ENCODE measurements at places on chromosomes 11 and 22.

DNA sequence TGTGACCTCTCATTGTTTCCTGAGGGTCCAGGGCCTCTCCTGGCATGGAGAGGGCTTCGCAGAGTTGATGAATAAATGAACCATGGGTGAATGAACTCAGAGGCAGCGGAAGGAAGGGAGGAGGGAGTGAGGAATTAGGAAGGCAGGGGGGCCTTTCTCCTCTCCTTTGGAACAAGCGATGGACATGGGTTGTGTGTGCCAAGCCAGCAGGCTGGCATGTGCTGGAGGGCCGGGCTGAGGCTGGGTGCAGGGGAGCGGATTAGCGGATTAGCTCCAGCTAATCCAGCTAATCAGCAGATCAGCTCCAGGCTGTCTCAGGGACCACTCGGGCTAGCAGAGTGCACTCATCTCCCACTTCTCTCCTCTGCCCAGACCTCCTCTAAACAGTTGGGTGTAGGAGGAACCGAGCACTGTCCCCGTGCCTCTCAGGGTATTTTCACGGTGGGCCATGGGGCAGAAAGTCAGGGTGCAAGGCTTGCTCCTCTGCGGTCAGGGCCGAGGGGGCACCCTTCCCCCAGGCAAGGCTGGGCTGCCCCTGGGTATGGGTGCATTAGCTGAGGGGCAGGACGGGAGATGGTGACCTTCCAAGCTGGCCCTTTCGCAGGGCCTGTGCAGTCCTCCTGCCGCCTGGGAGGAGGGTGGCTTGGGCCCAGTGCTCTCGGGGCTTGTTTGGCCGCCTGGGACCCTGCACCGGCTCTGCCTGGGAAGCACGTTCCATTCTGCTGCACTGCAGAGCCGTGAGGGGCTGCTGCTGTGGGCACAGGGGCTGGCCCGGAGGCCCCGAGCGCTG lies 120.3 kb upstream of the B3GAT1 start:
- no peak for DNase-seq

GRCh38 chr11:15629690-15630321 lies 515.1 kb downstream of the INSC start:
- DNase-seq: no peak

- no peak for DNase-seq
Observed at GRCh38 chr11:120338107-120338933, 2.1 kb downstream of the ARHGEF12 start.

DNA sequence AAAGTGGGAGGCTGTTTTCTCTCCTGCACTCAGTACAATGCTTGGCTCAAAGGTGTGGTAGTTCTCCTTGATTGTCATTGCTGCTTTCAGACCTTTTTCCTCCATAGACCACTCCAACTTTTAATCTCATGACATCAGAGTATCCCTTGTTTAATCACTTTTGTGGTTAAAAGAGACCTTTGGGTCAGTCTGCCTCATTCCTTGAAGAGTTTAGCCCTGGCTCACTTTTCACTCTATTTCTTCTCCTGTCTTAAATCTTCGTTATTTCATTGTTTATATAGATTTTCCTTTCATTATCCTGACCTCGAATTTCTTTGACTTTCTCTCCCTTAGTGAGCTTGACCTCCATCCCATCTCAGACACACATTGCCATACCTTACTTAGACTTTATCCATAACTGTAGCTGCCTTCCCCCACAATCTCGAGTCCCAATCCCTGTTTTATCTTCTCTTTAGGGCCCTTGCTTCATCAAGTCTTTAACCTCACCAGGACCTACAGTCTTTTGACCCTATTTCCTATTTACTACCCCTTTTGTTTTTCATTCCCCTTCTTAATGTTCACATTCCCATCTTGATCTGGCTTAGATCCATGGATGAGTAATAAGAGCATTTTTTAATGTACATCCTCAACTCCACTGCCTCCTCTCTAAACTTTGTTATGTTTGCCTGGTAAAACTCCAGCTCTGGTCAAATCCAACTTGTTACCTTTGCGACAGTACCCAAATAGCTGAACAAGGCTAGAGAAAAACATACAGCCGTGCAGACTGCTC lies 9.5 kb downstream of the ATXN10 start:
- no peak for DNase-seq

DNA sequence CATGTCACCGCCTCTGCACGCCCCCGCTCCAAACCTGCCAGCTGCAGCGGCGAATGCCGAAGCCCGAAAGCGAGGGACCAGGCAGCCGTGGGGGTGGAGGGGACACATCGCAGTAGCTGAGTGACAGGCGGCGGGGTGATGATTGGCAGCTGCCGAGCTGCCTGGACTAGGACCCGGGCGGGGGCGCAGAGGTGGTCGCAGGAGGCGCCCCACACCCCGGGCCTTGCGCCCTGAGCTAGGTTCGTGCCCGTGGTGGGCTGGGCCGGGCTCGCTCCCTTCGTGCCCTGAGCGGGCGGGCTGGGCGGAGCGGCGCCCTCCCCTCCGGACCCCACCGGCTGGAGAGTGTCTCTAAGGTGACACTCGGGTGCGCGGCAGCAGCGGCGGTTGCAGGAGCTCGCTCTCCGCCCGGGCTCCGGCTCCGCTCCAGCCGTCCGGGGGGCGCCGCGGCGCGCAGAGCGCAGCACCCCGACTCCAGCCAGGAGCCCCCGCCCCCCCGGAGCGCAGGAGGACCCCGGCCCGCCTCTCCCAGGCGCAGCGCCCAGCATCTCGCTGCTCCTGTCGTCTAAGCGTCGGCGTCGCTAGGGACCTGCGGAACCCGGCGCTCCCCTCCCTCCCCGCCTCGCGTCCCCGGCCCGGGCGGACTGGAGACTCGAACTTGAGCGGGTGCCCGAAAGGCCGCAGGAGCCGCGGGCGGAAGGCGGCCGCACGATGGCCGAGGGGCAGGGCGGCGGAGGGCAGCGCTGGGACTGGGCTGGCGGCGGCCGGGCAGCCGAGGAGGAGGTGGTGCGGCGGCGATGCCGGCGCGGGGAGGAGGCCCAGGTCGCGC lies 14.5 kb upstream of the DGKZ start:
- peak; percentile 70 for DNase-seq

DNA sequence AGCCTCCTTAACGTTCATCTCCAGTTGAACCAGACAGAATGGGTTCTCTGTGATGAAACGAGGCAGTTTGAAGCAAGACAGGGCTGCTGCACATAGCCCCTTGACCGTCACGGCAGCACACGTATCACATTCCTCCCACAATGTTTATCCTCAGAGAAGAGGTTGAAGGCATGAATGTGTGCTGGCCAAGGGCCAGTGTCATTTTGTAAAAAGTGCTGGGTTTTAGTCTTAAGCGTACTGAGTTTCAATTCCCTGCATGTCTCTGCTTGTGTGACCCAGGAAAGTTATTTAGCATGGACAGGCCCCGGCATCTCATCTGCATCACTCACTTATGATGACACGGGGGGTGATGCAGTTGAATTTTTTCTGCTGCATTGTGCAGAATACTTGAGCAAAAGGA lies 31.6 kb downstream of the TTC12 start:
- DNase-seq: no peak

GRCh38 chr11:107252429-107253161 lies 205.0 kb downstream of the CWF19L2 start:
- DNase-seq: no peak

- no peak for DNase-seq
Observed at GRCh38 chr22:46513908-46514550, 23.4 kb downstream of the CELSR1 start.

DNA sequence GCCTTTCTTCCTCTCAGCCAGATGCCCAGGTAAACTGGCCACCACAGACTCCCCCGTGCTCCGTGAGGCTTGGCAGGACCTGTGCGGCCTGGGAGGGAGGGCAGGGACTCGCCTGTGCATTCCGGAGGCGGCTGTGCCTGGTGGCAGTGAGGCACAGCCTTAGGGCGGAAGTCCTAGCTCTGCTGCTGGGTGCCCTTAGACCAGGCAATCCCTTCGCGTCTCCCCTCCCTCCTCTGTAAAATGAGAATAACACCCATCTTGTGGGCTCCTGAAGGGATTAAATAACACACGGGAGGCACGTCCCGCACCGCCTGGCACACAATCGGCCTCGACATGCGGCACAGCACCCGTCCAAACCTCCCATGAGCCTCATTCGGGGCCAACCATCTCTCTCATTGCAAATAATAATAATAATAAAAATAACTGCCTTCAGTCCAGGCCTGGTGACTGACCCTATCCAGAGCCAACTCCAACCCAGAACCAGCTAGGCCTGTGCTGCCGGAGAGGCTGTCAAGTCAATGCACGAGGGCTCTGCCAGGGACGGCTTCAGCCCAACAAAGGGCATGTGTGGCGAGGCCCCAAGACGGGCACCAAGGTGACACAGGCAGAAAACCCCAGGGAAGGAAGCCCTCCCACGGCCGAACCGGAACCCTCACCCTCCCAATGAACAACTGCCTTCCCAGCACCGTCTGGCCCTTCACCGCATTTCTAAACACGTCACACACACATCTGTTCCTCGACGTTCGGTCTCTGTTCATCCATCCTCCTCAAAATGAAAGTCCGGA lies 8.2 kb downstream of the LTO1 start:
- no peak for DNase-seq

GRCh38 chr22:28068826-28069225 lies 149.8 kb upstream of the PITPNB start:
- no peak for DNase-seq

GRCh38 chr22:44191036-44191454 lies 10.3 kb downstream of the PARVG start:
- DNase-seq: no peak

DNA sequence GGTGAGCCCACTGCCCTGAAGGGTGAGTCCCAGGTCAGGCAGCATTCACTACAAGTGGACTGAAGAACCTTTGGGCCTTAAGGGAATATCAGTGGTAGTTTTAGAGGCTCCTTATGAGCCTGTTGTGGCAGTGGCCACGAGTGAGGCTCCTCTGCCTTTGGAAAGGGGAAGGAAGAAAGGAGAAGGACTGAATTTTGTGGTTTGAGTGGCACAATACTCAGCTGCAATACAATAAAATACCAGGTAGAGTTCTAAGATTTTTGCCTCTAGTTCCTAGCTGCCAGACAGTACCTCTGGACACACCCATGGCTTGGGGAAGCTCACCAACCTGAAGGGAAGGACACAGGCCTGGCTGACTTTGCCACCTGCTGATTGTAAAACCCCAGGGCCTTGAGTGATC lies 260.9 kb downstream of the DYNC2H1 start:
- DNase-seq: no peak

- no peak for DNase-seq
Observed at GRCh38 chr11:122832721-122833470, 5.4 kb upstream of the CRTAM start.

GRCh38 chr22:43451371-43452050 lies 39.7 kb downstream of the MPPED1 start:
- no peak for DNase-seq

DNA sequence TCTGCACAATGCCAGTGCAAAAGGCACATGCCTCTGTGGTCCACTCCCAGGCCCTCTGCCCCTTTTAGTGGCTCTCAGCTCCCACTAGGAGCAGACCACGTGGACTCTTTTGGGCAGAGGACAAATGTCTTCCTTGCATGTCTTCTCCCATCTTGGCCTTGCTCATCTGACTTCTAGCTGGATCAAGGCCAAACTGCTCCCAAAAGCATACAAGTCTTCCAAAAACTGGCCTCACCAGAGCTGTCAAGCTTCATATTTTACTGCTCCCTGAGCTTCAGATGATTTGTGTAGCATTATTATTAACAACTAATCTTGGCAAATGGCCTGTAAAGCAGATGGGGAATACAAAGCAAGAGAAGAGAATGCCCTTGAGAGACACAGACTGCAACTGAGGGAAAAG lies 6.9 kb downstream of the SMPD1 start:
- no peak for DNase-seq

DNA sequence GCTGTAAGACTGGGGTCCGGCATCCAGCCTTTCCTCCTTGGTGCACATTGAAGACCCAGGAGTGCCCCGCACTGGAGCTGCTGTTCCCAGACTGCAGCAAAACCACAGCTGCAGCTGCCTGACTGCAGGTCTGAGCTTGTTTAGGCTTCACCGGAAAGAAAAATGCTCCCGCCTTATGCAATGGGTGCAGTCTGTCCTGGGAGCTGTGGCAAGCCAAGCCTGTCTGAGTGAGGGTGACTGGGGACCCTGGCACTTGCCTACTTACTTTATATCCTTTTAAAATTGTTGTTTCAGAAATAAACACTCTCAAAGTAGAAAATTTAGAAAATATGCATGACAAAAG lies 23.3 kb upstream of the CD44 start:
- DNase-seq: no peak

DNA sequence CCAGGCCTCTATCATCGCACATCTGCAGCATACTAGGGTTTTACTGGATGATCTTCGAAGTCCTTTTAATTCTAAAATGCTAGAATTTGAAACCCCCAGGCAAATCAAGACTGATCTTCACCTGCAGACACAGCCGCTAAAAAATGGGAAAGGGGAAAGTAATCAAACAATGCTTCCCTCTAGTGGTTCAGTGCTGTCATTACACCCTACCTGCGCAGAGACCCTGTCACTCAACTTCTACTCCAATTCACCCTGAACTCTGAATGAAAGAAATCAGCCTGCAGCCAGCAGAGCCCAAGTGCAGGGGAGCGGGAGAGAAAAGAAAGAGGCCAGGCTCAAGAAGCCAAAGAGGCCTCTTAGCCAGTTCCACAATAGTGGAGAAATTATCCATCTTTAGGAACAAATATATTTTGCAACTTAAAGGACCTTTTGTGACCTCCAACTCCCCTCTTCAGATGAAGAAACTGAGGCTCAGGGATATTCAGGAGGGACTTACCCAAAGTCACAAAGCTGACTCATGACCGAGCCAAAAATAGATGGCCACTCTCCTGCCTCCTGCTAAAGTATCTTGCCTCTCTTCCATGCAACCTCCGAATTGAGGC lies 33.0 kb downstream of the SERGEF start:
- DNase-seq: peak; percentile 41

DNA sequence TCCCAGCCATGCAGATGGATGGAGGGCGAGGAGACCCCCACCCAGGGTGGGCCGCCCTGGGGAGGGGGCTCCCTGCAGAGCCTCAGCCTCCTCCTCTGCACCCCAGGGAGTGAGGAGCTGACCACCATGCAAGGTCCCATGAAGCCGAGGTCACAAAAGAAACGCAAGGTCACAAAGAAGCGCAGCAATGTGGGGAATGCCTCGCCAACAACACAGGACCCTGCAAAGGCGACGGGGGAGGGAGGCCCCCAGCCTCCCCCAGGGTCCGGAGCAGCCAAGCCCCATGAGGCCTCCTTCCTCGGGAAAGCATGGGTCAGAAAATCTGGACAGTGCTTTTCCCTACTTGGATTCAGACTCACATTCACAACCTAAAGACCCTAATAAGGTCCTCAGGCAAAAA lies 191.5 kb downstream of the BRD1 start:
- DNase-seq: no peak

DNA sequence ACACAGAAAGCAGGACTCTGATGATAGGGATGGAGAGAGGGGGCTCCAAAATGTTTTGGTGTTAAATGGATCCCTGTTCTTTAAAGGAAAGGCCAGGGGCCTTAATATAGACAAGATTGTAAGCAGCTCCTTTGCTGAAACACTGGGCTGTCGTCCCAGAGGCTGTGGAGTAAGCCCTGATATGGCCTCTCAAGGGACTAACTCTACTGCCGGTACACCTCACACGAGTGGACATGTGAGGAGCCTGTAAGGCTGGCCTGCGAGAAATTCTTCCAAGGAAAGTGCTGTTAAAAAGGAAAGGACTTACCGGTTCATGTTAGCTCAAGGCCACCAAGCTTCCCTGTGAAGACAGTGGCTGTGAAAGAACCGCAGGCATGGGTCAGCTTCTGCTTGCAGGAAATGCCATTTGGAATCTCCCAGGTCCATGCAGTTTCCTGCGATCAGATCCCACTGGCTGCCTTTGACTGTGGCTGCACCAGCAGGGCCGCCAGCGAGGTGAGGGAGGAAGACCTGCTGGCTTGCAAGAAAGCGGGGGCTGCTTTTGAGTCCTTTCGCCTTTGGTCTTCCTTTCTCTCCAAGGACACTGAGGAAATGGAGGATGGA lies 106.6 kb downstream of the PRR5L start:
- no peak for DNase-seq

- DNase-seq: no peak
Observed at GRCh38 chr11:94203070-94203469, 74.4 kb downstream of the PANX1 start.

Data from CD4-positive, alpha-beta T cell treated with Interleukin-6 for 4 hours (primary cell).